ENCODE measurements at places on chromosomes 7 and 10. TPM values are rescaled to one million over a fixed set of nuclear protein-coding genes. Genes with fewer than 3 reads are reported as not detected.

Gene CHN2
- 6.8 TPM for polyA plus RNA-seq

Gene LRIT2
- not detected for polyA plus RNA-seq

Gene TFPI2
- polyA plus RNA-seq: 5.5 TPM

Gene TMEM130
- 2.1 TPM for polyA plus RNA-seq

Gene SYNPO2L
- polyA plus RNA-seq: 0.06 TPM

Gene ZNF804B
- not detected for polyA plus RNA-seq

Gene CPED1
- polyA plus RNA-seq: 33.4 TPM

Gene WDR86
- 4.2 TPM for polyA plus RNA-seq

Gene CALN1
- 0.13 TPM for polyA plus RNA-seq

Gene RBP4
- polyA plus RNA-seq: 40.6 TPM

DNA sequence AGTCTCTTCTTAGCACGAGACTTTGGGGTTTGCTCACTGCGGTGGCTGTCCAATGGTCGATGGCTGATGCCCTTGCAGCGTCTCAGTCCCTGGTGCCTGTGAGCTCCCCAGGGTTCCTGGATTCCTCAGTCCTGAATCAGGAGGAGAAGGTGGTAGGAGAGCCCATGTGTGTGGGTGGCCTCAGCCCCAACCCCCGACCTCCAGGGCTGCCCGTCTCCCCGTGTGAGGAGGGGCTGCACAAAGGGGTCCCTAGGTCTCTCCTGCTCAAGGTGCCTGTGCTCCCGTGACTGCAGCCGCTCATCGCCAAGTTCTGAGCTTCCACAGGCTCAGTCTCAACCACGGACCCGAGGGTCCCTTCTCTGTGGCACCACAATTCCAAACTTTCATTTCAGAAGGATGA is 142.9 kb downstream of the VIPR2 start:
- DNase-seq: no peak

DNA sequence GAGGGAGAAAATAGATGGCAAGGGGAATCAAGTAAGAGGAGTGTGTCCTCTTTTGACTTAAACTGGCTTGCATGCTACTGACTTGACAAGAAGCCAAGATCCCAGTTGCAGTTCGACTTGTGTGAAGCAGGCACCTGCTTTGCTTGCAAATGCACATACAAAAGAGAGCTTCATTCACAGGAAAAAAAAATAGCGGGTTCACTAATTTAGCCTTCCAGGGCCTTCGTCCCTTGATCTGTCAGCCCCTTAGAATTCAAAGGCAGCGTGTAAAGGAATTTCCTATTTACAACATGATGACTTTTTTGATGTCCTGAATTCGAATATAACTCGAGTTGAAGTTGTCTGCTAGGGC is 192.1 kb downstream of the CELF2 start:
- no peak for DNase-seq

DNA sequence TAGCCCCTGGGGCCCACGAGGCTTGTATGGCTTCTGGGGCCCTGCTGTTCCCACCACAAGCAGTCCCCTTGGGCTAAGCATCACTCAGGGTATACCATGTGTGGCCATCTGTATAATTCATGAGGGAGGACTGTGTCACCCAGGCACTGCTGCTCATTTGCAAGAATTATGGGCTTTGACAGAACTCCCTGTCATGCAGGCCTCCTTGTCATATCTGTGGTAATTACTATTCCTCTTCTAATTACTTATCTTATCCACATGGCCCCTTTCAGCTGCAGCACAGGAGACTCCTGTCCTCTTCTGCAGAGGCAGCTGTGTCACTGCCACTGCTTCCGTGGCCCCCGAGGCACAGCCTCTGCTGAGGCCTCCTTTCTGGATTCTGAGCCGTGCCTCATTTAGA is 46.3 kb downstream of the LRMDA start:
- no peak for DNase-seq

DNA sequence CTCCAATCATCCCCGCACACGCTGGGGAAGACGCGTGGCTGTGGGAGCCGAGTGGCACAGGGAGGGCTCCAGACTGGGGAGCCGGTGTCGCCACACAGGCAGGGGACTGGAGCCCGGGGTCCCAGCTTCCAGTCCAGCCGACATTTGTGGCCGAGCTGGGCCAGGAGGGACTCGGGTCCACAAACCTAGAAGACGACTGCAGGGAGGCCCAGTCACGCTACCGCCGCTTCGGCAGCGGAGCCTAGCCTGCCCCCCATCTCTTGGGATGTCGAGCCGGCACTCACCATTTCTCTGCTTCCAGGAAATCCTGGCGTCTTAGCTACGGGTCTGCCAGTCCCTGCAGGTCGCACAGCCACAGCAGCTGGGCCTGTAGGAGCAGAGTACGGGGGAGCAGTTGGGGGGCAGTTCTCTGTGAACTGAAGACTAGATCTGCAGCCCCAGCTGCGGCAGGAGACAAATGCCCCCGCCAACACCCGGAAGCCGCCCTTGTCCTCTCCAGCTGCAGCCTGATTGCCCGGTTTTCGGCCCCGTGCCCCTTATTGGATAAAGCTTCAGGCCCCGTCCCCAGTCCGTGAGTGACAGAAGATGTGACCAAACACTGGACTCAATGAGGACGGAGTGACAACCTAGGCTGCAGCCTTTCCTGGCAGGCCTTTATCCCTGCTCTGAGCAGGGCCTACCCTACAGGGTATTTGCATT is 270.7 kb downstream of the ZNF33B start:
- DNase-seq: peak; percentile 84

DNA sequence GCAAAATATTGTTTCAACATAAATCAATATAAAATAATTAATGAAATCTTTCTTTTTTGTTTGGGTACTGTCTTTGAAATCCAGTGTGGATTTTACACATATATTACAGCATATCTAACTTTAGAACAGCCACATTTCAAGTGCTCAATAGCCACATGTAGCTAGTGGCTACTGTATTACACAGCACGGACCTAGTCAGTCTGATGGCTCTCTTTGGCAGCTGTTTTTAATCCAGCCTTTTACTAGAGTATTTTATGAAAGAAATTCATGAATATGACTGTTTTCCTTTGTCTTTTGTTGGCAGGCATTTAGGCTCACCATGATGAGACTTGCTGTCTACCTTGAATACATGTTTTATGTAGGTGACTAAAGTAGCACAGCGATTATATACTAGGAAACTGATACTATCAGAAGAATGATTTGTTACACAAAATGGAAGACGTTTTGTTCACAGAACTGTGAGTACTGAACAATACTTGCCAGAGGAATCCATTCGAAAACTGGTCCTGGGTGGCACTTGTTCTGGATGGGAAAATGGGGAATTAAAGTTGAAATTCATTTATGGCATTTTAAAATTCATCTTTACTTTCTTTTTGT is 386.7 kb downstream of the PHTF2 start:
- no peak for DNase-seq

DNA sequence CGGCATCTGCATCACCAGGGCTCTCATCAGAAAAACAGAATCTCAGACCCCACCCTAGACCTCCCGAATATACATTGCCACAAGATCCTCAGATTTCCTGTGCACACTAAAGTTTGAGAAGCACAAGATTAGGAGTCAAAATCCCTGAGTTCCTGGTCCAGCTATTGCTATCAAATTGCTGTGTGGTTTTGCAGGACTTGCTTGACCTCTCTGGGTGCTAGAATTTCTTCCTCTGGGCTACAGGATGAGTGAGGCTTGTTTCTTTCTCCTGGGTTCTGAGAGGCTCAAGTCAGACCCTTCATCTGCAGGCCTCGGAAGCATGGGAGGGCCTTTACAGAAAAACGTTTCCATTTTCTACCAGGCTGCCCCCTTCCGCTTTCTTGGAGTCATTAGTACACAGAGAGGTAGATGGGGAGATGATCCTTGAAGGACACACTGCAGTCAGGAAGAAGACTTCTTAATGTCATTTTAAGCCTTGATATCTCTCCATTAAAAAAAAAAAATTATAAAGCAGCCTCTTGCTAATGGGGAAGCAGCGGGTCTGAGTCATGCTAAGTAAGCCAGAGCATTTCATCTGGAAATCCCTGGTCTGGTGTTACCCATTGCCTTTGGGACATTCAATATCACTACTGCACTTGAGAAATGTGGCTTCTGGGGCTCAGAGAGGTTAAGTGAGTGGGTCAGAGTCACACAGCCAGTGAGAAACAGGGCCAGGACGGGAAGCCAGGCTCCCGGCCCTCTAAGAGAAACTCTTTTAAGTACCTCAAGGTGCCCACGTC is 173.5 kb downstream of the KCNMA1 start:
- no peak for DNase-seq

GRCh38 chr10:102727037-102727818 is 12.8 kb downstream of the SFXN2 start:
- DNase-seq: no peak

DNA sequence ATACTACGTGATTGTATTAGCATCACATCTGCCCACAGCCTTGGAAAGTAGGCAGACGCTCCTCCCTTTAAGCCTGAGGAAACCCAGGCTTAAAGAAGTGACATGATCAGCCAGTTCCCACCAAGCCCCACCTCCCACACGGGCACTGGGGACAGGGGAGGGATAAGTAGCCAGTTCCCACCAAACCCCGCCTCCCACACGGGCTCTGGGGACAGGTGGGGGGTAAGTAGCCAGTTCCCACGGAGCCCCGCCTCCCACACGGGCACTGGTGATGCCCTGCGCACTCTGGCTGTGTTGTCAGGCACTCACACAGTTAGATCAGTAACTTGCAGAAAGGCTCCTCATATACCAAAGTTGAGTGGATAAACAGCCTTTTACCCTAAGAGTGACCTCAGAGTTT is 606.8 kb downstream of the PTPRN2 start:
- no peak for DNase-seq

GRCh38 chr7:133649593-133649992 is 396.7 kb downstream of the EXOC4 start:
- no peak for DNase-seq

DNA sequence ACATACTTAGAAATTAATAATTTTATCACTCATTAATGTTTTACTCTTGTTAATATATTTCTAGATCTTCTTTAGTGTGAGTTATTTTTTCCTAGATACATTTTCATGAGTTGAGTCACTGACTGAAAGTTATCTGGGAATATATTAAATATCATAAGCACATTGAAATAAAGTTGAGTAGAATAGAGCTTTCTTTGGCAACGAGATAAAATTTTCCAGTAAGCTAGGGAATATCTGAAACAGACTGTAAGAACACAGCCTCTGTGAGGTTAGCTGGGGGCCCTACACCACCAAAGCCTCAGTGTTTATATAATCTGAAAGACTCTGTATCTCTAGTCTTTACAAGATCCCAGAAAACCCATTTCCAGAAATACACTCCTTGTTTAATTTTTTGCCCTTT is 347.8 kb upstream of the PLXDC2 start:
- no peak for DNase-seq

DNA sequence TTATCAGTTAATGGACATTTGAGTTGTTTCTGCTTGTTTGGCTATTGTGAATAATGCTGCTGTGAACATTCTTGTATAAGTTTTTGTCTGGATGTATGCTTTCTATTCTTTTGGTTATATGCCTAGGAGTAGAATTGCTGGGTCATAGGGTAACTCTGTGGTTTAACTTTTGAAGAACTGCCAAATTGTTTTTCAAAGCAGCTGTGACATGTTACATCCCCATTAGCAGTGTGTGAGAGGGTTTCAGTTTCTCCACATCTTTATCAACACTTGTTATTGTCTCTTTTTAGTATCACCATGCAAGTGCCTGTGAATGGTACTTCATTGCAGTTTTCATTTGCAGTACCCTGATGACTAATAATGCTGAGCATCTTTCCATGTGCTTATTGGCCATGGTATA is 2.1 kb upstream of the NDUFB8 start:
- DNase-seq: no peak

DNA sequence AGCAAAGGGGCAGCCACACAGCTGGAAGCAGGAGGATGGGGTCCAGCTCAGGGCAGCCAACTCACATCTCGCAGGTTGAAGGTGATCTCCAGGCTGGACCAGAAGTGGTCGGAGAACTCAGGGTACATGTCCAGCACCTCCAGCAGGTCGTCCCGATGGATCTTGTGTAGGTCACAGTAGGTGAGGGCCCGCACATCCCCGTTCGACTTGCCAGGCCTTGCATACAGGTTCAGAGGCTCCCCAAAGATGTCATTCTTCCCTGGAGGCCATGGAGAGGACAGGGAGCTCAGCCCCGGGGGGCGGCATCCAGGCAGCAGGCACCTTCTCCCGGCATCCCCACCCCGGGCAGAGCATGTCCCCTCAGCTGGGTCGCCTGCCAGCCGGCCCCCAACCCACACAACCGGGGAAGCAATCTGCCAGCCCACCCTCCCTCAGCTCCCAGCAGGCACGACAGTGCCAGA is 29.3 kb downstream of the KCNH2 start:
- no peak for DNase-seq

DNA sequence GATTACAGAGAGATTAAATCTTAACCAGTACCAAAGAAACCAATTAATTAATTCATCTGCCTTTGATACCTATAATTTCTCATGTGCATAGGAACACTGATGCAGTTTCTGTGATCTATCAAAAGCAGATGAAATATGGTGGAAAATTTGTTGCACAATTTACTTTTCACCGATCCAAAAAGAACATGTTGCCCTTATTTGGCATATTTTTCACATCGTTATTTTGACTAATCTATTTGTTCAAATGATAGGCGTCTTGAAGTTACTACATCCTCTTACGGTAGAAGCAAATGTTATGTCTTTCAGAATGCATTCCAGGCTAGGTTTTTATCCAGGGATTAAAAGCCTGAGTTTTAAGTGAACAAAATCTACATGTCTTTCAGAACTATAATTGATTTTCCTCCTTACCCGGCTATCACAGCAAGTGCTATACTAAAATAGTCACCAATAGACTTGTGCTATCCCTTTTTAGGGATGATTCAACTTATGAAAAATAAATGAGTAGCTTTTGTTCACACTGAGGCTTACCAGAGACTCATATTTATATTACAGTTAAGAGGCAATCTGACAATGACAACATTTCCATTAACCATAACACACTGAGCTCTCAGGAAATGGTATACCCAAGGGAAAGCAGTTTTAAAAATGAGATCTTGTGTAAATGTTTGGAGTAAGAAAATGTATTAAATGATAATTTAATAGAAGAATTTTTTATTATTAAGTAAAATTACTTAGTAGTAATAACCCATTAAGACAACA is 16.8 kb upstream of the TES start:
- no peak for DNase-seq

DNA sequence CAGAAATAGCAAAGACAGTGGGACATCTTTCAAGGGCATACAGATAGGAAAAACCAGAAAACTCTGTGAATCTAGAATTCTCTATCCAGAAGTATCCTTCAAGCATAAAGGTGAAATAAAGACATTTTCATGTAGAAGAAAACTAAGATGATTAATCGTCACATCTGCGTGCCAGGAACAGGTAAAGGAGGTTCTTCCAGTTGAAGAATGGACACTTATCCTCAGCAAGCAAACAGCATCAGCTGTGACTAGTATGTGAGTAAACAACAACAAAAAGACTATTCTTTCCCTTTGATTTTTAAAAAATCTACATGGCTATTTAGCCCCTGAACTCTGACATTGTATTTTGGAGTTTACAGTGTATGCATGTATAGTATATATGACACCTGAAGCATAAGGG is 124.9 kb downstream of the LRMDA start:
- DNase-seq: no peak

DNA sequence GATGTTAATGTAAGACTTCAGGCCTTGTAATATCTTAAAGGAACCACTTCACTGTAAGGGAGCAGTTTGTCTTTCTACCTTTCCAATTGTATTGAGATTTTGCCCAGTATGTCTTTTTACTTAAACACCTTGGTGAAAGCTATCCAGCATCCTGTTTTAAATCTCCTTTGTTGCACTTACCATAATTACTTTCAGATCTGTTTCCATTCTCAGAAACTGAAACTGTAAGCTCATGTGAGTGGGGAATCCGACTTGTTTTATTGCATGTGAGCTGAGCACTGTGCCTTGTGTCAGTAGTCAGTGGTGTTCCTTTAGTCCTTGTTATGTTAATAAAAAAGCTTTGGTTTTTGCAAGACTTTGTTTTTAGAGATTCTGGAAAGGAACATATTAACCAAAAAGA is 42.2 kb downstream of the BMPR1A start:
- DNase-seq: no peak

- DNase-seq: no peak
These were observed 78.7 kb downstream of the PRLHR start for GRCh38 chr10:118516716-118517115.

All from urinary bladder (tissue), 4 donors.